ENCODE measurements at places on chromosomes 4 and X.

DNA sequence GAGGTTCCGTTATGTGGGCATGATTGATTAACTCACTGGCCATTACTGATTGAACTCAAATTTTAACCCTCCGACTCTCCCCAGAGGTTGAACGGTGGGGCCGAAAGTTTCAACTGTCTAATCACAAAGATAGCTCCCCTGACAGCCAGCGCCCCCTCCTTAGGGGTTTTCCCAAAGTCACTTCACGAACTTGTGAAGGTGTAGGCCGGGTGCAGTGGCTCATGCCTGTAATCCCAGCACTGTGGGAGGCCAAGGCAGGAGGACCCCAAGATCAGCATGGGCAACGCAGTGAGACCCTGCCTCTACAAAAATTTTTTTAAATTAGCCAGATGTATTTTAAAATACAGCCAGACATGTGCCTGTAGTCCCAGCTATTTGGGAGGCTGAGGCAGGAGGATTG lies 39.8 kb upstream of the RBM47 start:
- DNase-seq = no peak

- DNase-seq = no peak
These were observed 12.8 kb downstream of the DCUN1D4 start for GRCh38 chr4:51855751-51856150.

- DNase-seq = no peak
These were observed 326.9 kb upstream of the SLIT2 start for GRCh38 chr4:19924761-19925160.

GRCh38 chr4:148510211-148510610 lies 68.0 kb upstream of the NR3C2 start:
- no peak for DNase-seq

DNA sequence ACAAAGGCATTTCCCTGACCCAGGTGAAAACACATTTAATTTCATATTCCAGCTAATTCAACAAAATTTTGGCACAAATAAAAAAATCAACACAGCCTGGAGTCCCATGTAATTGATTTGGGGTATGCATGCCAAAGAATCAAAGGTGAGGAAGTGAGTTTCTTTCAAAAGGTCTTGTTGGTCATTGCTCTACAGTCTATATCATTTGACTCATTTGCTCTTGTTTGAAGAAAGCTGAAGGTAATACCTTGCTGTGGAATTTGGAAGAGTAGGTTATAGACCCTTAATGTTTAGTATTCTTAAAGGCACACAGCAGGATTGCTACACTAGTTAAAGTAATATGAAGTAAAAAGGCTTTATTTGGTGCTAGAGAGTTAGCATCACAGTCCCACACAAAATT lies 25.4 kb downstream of the COL4A6 start:
- no peak for DNase-seq

- no peak for DNase-seq
These were observed 26.7 kb downstream of the TBC1D9 start for GRCh38 chr4:140729344-140730049.

- no peak for DNase-seq
These were observed 15.8 kb upstream of the UGDH start for GRCh38 chr4:39543034-39543433.

DNA sequence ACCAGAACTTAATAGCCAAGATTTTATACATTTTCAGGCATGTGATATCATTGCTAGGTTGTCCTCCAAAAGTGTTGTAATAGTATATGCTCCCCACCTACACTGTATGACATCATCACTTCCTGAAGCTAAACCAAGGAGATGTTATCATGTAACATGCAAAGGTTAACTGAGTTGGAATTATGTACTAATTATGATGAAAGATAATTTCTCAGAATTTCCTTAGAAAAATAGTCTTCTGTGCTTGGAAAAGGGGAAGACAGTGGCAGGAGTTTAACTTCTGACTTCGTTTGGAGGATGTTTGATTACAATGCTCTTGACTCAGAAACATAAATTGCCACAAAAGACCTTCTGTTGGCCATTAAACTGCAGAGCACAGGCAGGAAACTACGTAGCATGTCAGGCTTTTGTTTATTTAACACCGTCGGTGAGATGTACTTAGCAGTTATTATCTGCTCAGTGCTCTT lies 83.6 kb upstream of the GUCY1A1 start:
- no peak for DNase-seq

- no peak for DNase-seq
These were observed 671.8 kb downstream of the CCSER1 start for GRCh38 chr4:90798948-90799347.

GRCh38 chrX:56812515-56813105 lies 83.6 kb downstream of the NBDY start:
- no peak for DNase-seq

GRCh38 chr4:158371158-158371557 lies 150.5 kb upstream of the RXFP1 start:
- DNase-seq = no peak

GRCh38 chr4:110532901-110533589 lies 57.1 kb downstream of the ENPEP start:
- no peak for DNase-seq

DNA sequence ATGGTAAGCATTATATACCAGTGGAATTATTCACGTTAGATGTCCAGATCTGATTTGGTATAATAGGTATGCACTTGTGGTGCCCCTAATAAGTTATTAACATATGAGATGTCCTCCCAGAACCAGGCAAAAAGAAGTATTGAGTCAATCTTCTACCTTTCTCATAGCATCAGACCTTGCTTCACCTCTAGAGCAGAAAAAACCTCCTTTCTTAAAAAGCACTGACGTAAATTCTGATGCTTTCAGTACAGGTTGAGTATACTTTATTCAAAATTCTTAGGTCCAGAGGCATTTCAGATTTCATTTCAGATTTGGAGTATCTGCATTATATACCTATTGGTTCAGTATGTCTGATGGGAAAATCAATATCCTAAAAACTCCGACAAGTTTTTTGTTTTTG lies 22.4 kb downstream of the LEF1 start:
- no peak for DNase-seq

- no peak for DNase-seq
These were observed 47.1 kb downstream of the ARHGAP10 start for GRCh38 chr4:147778942-147779341.

- no peak for DNase-seq
These were observed 61.3 kb upstream of the APELA start for GRCh38 chr4:164815711-164816110.

GRCh38 chr4:36310216-36310615 lies 28.8 kb downstream of the DTHD1 start:
- DNase-seq = no peak

DNA sequence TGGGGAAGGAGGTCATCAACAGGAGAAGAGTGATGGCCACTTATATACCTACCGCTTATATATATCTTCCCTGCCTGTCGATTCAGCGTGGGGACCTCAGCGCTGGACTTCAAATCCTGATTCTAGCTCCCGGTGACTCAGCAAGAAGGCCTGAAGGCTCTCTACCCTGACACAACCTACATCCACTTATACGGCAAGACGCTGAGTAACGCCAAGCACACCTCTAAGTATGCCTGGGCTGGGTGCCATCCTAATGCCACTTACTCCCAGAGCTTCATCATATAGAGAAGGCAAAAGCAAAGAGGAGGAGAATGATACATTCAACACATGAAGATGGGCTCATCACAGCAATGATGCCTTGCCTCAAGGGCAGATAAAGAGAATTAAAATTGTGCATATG lies 198.3 kb downstream of the CHIC2 start:
- no peak for DNase-seq
